ENCODE measurements at places on chromosomes 1 and 21.

GRCh38 chr1:171674431-171675405, 22.2 kb upstream of the MYOC start:
- DNase-seq: no peak

DNA sequence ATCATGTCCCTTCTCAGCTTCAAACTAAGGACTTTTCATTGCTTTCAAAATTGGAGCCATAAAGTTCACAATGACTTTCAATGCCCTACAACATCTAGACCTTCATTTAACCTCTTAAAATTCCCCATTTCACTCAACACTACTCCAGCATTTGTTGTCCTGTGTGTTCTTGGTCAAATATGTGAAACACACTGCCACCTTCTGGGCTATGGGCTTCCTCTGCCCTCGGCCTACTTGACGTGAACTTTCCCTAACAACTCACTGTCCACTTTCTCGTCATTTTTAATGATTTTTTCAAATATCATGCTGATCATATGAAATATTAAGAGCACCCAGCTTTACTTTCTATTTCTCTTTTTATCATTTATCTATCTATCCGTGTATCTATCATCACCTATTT, 2018.4 kb downstream of the NCAM2 start:
- no peak for DNase-seq

GRCh38 chr1:207581496-207582153, 63.3 kb upstream of the CR1L start:
- DNase-seq: no peak

DNA sequence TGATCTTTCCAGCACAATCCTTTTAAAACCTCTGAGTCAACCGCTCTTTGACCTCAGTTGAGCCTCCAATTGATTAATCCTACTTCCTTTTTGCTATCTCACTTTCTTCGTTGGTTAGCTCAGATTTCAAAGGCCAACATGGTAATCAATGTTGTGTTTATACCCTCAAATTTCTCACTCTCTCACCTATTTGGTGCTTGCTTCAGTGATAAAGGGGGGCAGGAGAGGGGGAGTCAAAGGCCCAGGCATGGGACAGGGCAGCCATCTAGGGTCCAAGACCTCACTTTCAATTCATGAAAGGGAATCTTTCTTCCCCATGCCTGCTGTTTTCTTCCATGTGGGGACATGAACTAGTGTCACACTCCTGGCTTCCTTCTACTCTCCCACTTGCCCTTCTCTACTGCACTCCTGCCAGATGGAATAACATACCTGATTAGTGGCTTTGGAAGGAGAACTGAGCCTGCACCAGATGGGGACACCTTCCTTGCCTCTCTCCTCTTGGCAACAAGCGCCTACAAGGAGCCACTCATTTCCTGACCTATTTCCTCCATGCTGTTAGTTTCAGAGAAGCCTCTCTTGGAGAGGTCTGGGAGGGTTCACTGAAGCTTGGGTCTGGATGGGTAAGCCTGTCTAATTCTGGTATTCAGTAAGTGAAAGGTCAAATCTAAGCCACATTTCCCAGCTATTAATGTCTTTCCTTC, 73.3 kb upstream of the ARHGAP29 start:
- DNase-seq: no peak

GRCh38 chr1:29703596-29704370, 467.5 kb downstream of the PTPRU start:
- DNase-seq: no peak

DNA sequence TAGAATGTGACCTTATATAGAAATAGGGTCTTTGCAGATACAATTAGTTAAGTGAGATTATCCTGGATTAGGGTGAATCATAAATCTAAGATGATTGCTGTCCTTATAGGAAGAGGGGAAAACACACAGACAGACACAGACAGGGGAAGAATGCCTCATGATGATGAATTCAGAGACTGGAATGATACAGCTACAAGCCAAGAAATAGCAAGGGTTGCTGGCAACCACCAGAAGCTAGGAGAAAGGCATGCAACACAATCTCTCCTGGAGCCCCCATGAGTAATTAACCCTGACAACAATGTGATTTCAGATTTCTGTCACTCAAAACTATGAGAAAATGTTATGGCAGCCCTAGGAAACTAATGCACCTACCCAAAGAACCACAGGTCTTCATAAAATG, 19.1 kb upstream of the PPIH start:
- DNase-seq: no peak

DNA sequence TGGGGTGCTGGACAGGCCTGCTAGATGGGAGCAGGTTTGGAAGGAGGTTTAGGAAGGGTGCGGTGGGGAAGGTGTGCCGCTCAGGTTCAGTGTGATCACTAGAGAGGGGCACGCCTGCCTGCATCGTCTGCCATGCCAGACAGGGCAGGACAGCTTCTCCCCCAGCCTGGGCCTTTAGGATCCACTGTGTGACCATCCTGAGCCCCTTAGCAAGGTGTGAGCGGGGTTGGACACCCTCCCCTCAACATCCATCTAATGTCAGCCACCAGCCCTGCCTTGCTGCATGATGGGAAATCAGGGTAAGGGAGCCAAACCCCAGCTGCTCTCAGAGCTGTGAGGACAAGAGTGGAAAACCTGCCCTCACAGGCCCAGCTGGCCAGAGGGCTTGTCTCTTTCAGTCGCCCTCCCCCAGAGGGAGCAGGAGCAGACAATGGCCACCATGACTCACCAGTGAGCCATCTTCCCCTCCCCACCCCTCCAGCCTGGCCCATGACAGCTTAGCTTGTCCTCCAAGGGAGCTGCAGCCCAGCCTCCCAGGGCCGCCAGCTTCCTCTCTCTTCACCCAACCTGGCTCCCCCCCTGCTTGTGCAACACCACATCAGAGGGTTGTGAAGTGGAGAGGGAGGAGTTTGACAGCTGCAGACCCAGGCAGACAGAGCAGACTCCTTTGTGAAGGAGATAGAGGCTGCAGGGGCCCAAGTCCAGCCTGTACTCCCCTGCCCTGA, 37.0 kb downstream of the NUAK2 start:
- peak; percentile 81 for DNase-seq

DNA sequence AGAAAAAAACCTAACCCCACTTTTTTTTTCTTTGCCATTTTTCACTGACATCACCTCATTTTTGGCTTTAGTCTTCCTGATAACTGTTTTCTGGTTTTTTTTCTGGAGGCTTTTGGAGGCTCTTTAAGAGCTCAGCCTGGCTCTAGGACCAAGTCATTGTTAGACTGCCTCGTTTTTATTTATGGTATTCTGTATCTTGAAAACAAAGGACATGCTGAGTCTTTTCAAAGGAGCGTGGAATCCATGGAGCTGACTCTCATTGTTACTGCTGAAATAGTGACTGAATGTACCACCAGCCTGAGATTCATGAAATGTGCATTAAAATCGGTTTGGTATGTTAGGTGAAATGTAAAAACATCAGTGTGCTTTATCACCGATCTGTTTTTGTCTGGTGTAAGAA, 28.0 kb downstream of the RASAL2 start:
- no peak for DNase-seq

DNA sequence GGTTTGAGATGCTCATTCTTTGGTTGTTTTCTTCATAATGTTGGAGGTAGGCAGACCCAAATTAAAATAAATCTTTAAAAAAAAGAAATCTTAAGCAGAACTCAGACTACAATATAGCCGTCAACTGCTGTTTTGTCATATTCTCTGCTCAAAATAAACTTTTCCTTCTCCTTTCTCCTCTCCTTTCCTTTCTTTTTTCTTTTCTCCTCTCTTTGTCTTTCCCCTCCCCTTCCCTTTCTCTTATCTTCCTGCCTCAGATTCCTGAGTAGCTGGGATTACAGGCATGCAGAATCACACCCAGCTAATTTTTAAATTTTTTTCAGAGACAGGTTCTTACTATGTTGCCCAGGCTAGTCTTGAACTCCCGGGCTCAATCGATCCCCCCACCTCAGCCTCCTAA, 24.8 kb upstream of the MTF1 start:
- no peak for DNase-seq

DNA sequence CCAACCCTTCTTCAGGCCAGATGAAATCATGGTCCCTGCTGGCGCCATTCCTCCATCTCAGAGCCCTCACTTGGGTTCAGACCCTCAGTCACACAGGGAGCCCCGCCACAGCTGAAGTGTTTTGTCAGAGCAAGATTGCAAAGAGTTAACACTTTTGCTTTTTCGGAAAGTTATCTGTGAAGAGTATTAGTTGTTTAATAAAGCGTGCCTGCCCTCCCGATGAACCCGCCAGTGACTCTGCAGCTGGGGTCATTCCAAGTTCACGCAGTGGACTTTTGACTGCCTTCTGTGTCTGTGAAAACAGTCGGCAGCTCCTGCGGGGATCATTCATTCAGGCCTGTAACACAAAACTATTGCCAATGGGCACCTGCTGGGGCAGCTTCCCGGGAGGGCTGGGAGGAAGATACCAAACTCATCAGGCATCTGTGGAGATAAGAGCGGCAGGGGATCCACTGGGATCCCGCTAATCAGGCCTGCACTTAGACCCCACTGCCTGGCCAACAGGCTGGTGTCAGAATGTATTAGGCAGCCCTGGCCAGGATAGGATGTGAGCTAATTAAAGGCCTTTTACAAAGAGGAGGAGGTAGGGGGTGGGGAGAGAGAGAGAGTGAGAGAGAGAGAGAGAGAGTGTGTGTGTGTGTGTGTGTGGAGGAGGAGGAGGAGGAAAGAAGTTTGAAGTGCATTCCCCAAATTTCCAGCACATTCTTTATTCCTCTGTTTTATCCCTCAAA, 184.5 kb downstream of the DHRS3 start:
- DNase-seq: no peak

- no peak for DNase-seq
Observed at GRCh38 chr1:31866450-31867032, 50.7 kb upstream of the SPOCD1 start.

GRCh38 chr21:17901458-17902079, 82.4 kb upstream of the C21orf91 start:
- no peak for DNase-seq

GRCh38 chr1:40872276-40872675, 10.1 kb upstream of the CITED4 start:
- no peak for DNase-seq

- no peak for DNase-seq
Observed at GRCh38 chr1:209354111-209354839, 229.2 kb upstream of the CAMK1G start.

DNA sequence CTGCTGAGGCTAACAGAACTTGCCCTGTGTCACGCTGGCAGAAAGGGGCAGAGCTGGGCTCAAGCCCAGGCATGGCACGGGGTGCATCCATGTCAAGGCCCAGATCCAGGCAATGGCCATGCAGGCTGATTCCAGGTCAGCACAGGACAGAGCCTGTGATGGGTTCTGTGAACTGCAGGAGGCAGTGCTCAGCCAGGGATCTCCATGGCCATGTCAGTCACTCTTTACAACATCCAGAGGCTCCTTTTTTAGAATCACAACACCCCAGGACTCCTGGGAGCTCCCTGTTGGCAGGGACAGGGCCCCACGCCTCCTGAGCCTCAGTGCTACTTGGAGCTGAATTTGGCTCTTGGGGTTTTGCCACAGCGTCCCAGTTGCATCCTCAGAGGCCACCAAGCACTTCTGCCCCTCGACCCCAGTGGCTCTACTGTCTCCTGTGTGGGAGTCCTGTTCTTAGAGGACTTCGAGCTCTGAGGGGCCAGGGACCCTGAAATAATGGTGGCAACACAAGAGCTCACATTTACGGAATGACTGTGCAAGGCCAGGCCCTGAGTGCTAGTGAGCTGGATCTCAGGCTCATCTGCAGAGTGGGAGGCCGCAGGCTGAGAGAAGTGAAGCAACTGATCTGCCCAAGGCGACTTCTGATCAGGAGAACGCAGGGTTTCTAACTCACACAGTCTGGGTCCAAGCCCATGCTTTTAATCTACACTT, 211.5 kb downstream of the TRABD2B start:
- DNase-seq: no peak

DNA sequence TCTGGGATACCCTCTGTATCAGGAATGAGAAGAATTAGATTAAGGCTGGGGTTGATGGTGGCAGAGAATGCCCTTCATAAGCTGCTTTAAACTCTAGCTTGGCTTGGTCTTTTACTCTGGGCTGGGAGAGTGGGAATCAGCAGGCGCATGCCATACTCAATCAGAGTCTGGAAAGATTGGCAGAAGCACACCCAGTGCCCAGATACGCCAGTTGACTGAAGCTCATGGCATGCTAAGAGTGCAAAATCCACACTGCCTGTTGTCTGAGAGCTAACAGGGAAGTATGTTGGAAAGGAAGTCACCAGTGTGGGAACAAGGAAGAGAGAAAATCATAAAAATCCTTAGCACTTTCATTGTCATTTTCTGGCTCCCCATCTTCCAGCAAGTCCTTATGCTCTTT, 53.0 kb downstream of the HMCN1 start:
- DNase-seq: no peak

DNA sequence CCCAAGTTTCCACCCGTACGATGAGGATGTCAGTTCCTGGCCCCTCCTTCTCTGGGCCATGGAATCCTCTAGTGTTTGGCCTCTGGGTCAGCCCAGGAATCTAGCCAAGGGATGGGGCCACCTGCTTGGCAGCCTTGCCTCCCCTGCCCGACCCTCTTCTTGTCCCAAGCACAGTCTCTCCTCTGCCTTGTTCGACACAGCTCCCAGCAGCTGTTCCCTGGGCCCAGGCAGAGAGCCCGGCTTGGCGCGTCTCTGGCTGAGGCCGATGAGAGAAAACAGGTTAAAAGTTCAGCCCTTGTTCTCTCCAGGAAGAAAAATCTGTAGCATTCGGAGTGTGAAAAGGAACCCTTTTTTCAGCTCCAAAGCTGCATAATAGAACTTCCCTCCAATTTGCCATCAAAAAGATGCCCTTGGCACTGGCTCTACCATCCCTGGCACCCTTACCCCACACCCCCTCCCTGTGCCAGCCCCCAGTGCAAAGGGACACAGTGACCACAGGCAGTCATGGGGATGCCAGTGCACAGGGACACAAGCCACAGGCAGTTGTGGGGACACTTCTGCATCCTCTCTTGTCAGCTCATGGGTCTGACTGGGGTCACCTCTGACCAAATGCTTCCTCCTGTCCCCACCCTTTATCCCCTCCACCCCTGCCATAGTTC, 68.4 kb downstream of the EPHB2 start:
- no peak for DNase-seq

DNA sequence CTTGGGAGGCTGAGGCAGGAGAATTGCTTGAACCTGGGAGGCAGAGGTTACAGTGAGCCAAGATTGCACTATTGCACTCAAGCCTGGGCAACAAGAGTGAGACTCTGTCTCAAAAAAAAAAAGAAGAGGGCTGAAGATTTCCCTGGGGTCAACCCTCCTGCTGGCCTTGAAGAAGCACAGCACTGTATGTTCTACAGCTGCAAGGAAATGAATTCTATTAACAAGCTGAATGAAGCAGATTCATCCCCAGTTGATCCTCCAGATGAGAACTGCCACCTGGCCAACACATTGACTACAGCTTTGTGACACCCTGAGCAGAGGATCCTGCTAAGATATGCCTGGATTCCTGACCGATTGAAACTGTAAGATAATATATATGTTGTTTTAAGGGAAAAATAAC, 129.5 kb downstream of the ADSS2 start:
- no peak for DNase-seq

DNA sequence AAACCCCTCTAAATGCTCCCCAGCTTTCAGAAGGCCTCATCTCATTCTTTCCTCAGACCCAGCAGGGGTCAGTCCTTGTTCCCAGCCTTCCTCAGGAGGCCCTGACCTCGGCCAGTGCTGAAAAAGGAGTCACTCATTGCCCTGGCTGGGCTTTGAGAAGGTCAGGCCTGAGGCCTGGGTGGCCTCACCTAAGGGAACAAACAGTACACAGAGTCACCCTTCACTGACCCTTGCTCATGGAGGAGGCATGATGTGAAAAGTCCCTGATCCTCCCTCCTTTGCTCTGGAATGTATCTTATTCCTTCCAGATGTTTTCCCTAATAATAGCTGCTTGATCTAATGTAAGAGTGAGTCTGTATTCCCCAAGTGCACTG, 117.7 kb upstream of the SLC44A3 start:
- no peak for DNase-seq

GRCh38 chr21:44353191-44353970, at the start of gene TRPM2:
Gene TRPM2, plus strand, starts transcription at chr21:44353621. Its CDS starts 80 bp downstream, at chr21:44353701.
- no peak for DNase-seq
